Neural progenitor cell (in vitro differentiated cells): ENCODE measurements at places on chromosomes 11 and 22.

DNA sequence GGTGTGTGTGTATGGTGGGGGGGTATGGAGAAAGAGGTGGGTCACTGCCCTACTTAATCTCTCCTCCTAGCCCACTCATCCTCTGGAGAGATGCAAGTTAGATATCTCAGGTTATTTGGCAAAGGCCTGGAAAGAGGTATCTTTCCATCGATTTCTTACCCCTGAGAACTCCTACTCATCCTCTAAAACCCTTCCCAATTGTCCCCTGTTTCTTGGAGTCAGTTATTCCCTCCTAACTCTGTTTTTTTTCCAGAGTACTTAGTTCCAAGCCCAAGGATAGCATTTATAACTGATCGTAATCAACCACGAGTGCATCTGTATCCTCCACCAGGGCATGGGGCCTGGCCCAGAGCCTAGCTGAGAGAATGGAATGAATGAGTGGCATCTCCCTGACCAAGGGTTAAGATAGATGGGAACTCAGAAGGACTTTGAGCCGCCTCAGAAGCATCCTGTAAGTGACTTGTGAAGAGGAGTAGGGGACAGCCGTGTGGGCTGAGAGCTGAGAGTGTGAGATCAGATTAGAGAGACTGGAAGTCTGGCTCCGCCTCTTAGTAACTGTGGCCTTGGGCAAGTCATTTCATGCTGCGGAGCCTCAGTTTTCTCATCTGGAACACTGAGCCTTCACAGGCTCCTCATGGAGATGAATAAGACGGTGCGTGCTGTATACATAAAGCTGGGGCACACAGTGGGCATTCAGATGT, 16.2 kb downstream of the CD6 start:
- H3K36me3 ChIP-seq, result no peaks in the 10 kb centered on the region
- no peak overlapping the region for H3K4me3 ChIP-seq
- H3K27ac ChIP-seq, result no peak overlapping the region

DNA sequence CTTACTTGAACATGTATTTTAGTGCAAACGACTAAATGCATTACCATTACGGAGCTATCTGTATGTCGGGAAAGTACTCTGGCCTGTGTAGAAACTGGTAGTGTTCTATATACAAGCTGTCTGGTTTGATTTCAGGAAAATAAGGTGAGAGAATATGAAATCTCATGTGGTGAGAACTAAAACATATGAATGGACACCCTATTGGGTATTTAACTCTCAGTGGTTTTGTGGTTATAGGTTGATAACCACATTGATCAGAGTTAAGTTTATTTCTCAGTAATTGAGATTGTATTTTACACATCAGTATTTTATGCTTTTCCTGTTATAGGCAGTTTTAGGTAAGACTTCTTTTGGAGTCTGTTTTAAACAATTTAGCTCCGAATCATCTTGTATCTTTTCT, 10.4 kb downstream of the ANO5 start:
- peaks cover 4% of the 10 kb centered on the region for H3K4me1 ChIP-seq
- no peaks in the 10 kb centered on the region for H3K27me3 ChIP-seq
- H3K36me3 ChIP-seq, result no peaks in the 10 kb centered on the region
- no peak overlapping the region for H3K4me3 ChIP-seq
- no peak overlapping the region for H3K27ac ChIP-seq

GRCh38 chr11:73395297-73396208, 19.4 kb downstream of the RELT start:
- no peaks in the 10 kb centered on the region for H3K27me3 ChIP-seq
- H3K4me3 ChIP-seq, result no peak overlapping the region
- no peaks in the 10 kb centered on the region for H3K36me3 ChIP-seq
- peaks cover 7% of the 10 kb centered on the region for H3K4me1 ChIP-seq

GRCh38 chr11:131218542-131218941, 151.9 kb upstream of the NTM start:
- no peaks in the 10 kb centered on the region for H3K36me3 ChIP-seq
- DNase-seq, result no peak
- H3K4me3 ChIP-seq, result no peak overlapping the region
- H3K27me3 ChIP-seq, result no peaks in the 10 kb centered on the region

GRCh38 chr11:56486801-56487200, 4.4 kb downstream of the OR5M8 start:
- no peak overlapping the region for H3K27ac ChIP-seq
- H3K4me1 ChIP-seq, result no peaks in the 10 kb centered on the region
- no peak for DNase-seq
- H3K27me3 ChIP-seq, result no peaks in the 10 kb centered on the region
- no peaks in the 10 kb centered on the region for H3K36me3 ChIP-seq

- no peak overlapping the region for H3K27ac ChIP-seq
- DNase-seq, result no peak
These were observed 14.7 kb upstream of the LRRC32 start for GRCh38 chr11:76685237-76685636.
